WTC11 (cell line): ENCODE measurements at places on chromosomes 4 and X. TPM values are rescaled to one million over a fixed set of nuclear protein-coding genes. Genes with fewer than 3 reads are reported as not detected.

The NAP1L2 gene
- total RNA-seq = 13.0 to 16.2 TPM (median 15.9 TPM) in 3 replicates

GRCh38 chr4:41067369-41067768 is 147.0 kb downstream of the APBB2 start:
- H3K27me3 ChIP-seq = no peaks in the 10 kb centered on the region
- no peak for DNase-seq
- no peak overlapping the region for H3K27ac ChIP-seq

The PAGE1 gene
- not detected in 3 replicates for total RNA-seq

DNA sequence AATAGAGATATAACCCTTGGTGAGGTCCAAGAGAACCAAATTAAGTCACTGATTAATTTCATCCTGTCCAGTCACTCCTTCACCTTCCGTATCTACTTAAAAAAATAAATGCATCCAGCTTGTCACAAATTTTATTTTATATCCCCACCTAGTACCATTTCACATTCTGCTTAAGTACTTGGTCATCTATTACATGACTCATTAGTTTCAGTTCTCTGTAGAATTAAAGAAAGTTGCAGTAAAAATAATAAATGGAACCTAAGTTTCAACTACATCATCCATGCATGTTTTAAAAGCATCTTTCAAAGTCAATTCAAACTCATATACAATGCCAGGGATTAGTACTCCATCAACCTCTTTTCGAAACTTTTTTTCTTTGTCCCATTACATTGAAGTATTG is 130.2 kb downstream of the SH2D1A start:
- H3K4me1 ChIP-seq = peaks cover 15% of the 10 kb centered on the region
- H3K4me3 ChIP-seq = no peak overlapping the region
- no peak overlapping the region for H3K27ac ChIP-seq
- H3K27me3 ChIP-seq = no peaks in the 10 kb centered on the region
- H3K36me3 ChIP-seq = no peaks in the 10 kb centered on the region
- no peak for DNase-seq

DNA sequence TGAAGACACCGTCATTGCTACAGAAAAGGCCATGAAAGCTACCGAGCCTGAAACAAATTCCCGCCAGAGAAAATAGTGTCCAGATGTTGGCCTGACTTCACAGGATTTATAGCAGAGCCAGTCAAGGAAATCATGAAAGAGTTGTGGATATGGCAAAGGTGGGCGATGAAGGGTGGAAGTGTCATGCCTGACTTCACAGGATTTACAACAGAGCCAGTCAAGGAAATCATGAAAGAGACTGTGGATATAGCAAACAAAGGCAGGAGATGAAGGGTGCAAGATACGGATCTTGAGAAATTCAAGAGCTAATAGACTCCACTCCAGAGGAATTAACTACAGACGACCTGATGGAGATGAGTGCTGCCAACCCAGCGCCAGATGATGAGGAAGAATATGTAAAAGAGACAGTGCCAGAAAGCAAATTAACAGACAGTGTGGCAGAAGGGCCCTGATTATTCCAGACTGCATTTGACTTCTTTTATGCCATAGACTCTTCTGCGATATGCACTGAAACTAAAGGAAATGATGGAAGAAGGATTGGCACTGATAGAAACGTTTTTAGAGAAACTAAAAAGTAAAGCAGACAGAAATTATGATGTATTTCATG is 17.2 kb downstream of the TRMT44 start:
- no peak overlapping the region for H3K4me3 ChIP-seq
- H3K27ac ChIP-seq = no peak overlapping the region
- H3K36me3 ChIP-seq = peaks cover 41% of the 10 kb centered on the region
- DNase-seq = no peak

- H3K27ac ChIP-seq = no peak overlapping the region
- no peaks in the 10 kb centered on the region for H3K27me3 ChIP-seq
- no peak for DNase-seq
- no peaks in the 10 kb centered on the region for H3K4me1 ChIP-seq
Measured at GRCh38 chr4:86155766-86156165, 204.1 kb downstream of the MAPK10 start.

DNA sequence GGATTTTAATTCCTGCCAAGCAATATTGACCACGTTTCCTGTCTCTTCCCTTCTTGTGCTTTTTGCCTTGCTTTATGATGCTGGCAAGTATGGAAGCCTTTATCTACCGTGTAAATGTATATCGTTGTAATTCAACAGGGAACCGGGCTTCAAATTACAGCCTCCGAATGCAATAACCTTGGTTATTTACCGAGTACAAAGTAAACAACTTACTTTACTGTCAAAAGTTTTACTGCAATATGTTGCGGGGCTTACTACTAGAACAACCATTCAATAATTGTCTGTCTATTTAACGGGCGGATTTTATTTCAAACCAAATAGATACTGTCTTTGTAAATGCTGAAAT is 73.1 kb downstream of the PALLD start:
- H3K27me3 ChIP-seq = peaks cover 4% of the 10 kb centered on the region
- no peaks in the 10 kb centered on the region for H3K36me3 ChIP-seq
- H3K4me3 ChIP-seq = no peak overlapping the region
- peaks cover 12% of the 10 kb centered on the region for H3K4me1 ChIP-seq

- H3K36me3 ChIP-seq = no peaks in the 10 kb centered on the region
- H3K4me3 ChIP-seq = no peak overlapping the region
Measured at GRCh38 chr4:56828784-56829535, 7.5 kb upstream of the SPINK2 start.

GRCh38 chr4:159273141-159273438 is 170.2 kb downstream of the RAPGEF2 start:
- no peaks in the 10 kb centered on the region for H3K36me3 ChIP-seq
- DNase-seq = no peak
- peaks cover 7% of the 10 kb centered on the region; the same call in 1 of the 2 replicates for H3K4me1 ChIP-seq

The LRRC66 gene
- total RNA-seq = 0.07 to 0.16 TPM in 2 of 3 replicates, not detected in the other

DNA sequence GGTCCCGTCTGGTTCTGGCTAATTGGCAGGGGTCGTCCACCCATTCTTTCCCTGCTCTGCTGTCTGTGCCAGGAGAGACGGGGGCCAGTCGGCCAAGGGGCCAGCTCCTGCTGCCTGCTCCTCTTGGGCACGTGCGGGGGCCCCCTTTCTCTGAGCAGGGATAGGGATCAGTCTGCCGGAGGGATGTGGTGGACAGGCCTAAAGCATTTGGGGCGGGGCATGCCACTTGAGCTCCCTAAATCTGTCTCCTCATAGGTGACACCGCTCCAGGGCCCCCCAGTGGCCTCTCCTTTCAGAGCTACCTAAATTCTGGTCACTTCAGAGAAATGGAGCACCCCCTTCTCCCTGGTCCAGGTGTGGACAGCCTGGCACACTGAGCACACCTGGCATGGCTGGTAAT is 4.2 kb upstream of the MSANTD1 start:
- peaks cover 22% of the 10 kb centered on the region for H3K4me1 ChIP-seq
- peaks cover 15% of the 10 kb centered on the region for H3K36me3 ChIP-seq
- no peak overlapping the region for H3K4me3 ChIP-seq
- no peak for DNase-seq

The TTC29 gene
- total RNA-seq = 0.09 to 0.16 TPM in 2 of 3 replicates, not detected in the other

The SLC49A3 gene
- 5.8 to 6.8 TPM (median 6.7 TPM) in 3 replicates for total RNA-seq

The EVC gene
- 10.4 to 14.0 TPM (median 12.5 TPM) in 3 replicates for total RNA-seq

The TRIM75 gene
- total RNA-seq = not detected in 3 replicates

GRCh38 chrX:69522052-69522451 is 17.9 kb downstream of the NALF2 start:
- no peaks in the 10 kb centered on the region for H3K36me3 ChIP-seq
- H3K27me3 ChIP-seq = no peaks in the 10 kb centered on the region
- no peak overlapping the region for H3K4me3 ChIP-seq
- H3K27ac ChIP-seq = no peak overlapping the region

GRCh38 chr4:114890773-114891172 is 222.6 kb downstream of the NDST4 start:
- H3K4me3 ChIP-seq = no peak overlapping the region
- DNase-seq = no peak
- H3K27me3 ChIP-seq = no peaks in the 10 kb centered on the region
- peaks cover 14% of the 10 kb centered on the region for H3K4me1 ChIP-seq
- no peaks in the 10 kb centered on the region for H3K36me3 ChIP-seq

- H3K4me1 ChIP-seq = peaks cover 15% of the 10 kb centered on the region
- 0 out of 2 replicates have a peak, but pooled peaks cover 4% of the 10 kb centered on the region for H3K27me3 ChIP-seq
- H3K4me3 ChIP-seq = no peak overlapping the region
- H3K27ac ChIP-seq = no peak overlapping the region
- 0 out of 2 replicates have a peak, but pooled peaks cover 4% of the 10 kb centered on the region for H3K36me3 ChIP-seq
- DNase-seq = peak; percentile 33
Measured at GRCh38 chrX:21770631-21771321, 12.9 kb upstream of the SMPX start.

DNA sequence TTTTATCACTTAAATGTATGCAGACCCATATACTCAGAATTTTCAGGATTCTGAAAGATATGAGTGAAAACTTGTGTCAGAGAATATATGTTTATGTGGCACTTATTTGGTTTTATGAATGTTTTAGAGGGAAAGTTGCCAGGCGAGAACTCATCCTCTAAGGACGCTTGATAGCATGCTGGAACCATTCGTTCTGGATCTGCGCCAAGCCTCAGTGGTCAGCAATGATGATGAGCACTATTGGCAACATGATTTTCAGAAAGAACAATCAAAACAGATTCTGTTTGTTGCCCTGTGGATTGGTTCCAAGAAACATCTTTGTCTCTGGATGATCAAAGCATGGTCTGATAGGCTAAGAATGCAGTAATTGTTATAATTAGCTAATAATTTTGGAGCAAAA is 32.1 kb upstream of the RAPGEF2 start:
- H3K36me3 ChIP-seq = no peaks in the 10 kb centered on the region
- H3K4me1 ChIP-seq = peaks cover 30% of the 10 kb centered on the region
- peak overlapping the region; percentile 93; the same call in 1 of the 2 replicates for H3K27ac ChIP-seq

- H3K36me3 ChIP-seq = no peaks in the 10 kb centered on the region
- no peak for DNase-seq
- H3K27ac ChIP-seq = no peak overlapping the region
- no peak overlapping the region for H3K4me3 ChIP-seq
Measured at GRCh38 chr4:42401171-42401570, 3.9 kb downstream of the SHISA3 start.

DNA sequence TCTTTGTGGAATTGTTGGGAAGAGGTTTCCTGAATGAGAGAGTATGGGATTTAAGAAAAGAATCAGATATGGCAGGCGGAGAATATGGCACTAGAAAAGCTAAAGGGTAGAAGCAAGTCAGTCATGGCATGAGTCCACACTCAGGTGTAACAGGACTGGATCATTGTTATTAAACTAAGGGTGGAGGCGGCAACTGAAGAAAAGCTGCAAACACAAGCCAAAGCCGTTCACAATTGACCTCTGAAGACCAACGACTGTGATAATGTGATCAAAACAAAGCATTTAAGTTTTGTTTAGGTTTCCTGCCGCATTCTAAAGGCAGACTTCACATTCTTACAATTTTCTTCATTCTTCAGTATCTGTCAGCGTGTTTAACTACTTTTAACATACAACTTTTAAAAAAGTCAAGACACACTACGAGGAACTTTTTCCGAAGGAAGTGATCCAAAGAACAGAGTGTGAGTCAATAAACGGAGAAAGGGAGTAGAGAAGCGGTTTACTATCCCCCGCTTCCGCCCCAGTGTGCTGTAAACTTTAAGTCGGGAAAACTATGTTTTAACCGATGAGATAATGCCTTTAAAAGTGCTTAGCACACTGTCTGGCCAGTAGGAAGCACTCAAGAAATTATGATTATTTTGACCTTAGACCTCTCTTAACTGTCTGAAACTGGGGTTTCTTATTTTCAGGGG is 909 bp upstream of the SLAIN2 start:
- H3K4me1 ChIP-seq = peaks cover 43% of the 10 kb centered on the region
- no peak for DNase-seq
- no peaks in the 10 kb centered on the region for H3K27me3 ChIP-seq
- H3K36me3 ChIP-seq = no peaks in the 10 kb centered on the region
- peak overlapping the region; percentile 88 for H3K4me3 ChIP-seq

The SAGE1 gene
- not detected in 3 replicates for total RNA-seq

The IL13RA2 gene
- not detected in 3 replicates for total RNA-seq

GRCh38 chrX:153944800-153945150 is 332 bp upstream of the RENBP start:
- peaks cover 24% of the 10 kb centered on the region for H3K4me1 ChIP-seq
- H3K27ac ChIP-seq = no peak overlapping the region
- no peaks in the 10 kb centered on the region for H3K27me3 ChIP-seq
- DNase-seq = no peak
- H3K4me3 ChIP-seq = no peak overlapping the region

The GPR34 gene
- total RNA-seq = 0.09 TPM in 1 of 3 replicates, not detected in the others

DNA sequence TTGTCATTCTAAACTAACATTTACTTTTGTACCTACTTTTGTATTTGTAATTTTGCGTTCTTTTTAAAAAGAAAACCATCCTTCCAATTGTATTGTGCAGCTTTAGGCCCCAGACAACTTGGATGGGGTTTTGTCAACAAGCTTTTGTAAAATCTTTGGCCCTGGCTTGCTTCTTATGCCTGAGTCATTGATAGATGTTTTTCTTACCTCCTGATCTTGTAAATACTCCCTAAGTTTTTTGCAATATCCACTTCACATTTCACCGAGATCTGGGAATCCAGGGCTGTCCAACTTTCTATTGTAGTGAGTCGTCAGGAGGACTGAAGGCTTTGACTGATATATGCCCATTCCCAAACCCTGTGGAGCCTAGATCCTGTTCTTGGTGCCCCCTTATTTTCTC is 126.9 kb upstream of the GUCY1A1 start:
- H3K27ac ChIP-seq = no peak overlapping the region
- peaks cover 4% of the 10 kb centered on the region; the same call in 1 of the 2 replicates for H3K36me3 ChIP-seq
- no peak overlapping the region for H3K4me3 ChIP-seq
- DNase-seq = no peak

The GPM6B gene
- 99.0 to 103 TPM (median 99.8 TPM) in 3 replicates for total RNA-seq

- peaks cover 10% of the 10 kb centered on the region for H3K4me1 ChIP-seq
- no peaks in the 10 kb centered on the region for H3K27me3 ChIP-seq
- H3K27ac ChIP-seq = no peak overlapping the region
- no peak for DNase-seq
- H3K36me3 ChIP-seq = peaks cover 9% of the 10 kb centered on the region
Measured at GRCh38 chr4:88411491-88412096, 32.9 kb downstream of the HERC6 start.

The ZMAT1 gene
- 3.0 to 3.7 TPM (median 3.5 TPM) in 3 replicates for total RNA-seq

DNA sequence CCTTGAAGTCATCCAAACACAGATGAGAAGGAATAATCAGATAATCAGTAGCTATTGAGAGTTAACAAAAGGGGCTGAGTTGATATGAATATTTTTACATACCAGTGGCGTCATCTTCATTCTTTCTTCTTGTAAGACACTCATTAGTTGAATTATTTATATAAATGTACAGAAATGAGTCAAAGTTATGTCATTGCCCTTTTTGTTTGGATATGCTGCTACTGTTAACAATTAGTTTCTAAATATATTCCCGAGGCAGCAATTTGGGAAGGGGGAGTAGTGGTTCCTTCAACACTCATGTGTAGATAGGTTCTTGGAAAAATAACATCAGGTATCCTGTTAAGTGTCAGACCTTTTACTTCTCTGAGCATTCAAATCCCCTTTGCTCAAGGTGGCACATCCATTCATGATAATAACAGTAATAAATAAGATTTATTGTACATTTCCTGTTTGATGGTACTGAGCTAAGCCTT is 436.6 kb downstream of the SPRY1 start:
- H3K27me3 ChIP-seq = no peaks in the 10 kb centered on the region
- H3K4me1 ChIP-seq = peaks cover 5% of the 10 kb centered on the region
- no peaks in the 10 kb centered on the region for H3K36me3 ChIP-seq
